M059J (cell line): ENCODE measurements at places on chromosomes 3 and 15. TPM values are rescaled to one million over a fixed set of nuclear protein-coding genes. Genes with fewer than 3 reads are reported as not detected.

DNA sequence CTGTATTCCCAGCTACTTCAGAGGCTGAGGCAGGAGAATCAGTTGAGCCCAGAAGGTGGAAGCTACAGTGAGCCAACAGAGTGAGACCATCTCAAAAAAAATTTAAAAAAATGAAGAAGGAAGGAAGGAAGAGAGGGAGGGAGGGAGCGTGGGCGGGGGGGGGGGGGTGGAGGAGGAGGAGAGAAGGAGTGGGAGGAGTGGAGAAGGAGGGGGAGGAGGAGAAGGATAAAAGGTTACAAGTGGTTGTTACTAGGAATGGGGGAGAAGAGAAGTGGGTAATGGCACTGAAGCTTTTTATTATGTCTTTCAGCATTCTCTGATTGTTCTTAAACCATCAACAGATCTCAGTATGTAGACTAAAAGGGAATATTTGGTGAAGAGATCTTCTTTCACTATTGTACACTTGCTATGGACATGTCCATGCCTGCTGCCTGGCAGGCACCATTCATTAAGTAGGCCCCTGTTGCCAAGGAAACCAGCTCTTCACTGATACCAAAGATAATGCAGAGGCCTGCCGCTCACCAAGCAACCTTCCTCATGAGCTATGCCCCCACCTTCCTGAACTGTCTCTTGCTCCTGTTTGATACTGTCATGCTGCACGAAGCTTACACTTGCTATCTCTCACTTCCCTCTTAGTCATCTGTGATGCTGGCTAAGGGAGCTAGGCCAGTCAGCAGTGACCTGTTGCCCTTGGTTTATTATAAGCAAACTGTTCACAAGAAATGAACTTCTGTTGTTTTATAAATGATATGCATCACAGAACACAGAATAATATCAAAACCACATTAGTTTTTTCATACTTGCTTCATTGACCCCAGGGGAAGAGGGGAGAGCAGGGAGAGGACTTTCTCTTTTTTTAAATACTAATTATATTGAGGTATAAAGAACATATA is 23.1 kb downstream of the EPM2AIP1 start:
- peak; percentile 84 for DNase-seq

GRCh38 chr15:57476533-57476975 is 100.2 kb downstream of the CGNL1 start:
- peak; percentile 64 for DNase-seq

DNA sequence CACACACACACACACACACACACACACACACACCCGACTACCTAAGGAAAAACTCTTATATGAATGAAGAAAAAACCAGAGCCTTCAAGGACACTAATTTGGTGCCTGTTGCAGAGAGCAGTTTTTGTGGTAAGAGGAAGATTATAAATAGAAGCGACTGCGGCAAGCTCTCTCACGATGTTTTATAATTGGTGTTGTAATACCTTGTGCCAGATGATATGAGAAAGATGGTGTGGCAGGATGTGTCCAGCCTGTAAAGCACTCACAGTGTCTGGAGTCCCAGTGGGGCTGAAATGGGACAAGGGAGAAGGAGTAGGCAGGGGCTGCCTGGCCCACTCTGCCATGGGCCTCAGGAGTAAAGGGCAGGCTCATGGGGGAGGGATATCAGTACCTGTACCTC is 839.9 kb downstream of the AGBL1 start:
- DNase-seq, result peak; percentile 18

Gene FOXB1
- total RNA-seq, result not detected in 2 replicates

DNA sequence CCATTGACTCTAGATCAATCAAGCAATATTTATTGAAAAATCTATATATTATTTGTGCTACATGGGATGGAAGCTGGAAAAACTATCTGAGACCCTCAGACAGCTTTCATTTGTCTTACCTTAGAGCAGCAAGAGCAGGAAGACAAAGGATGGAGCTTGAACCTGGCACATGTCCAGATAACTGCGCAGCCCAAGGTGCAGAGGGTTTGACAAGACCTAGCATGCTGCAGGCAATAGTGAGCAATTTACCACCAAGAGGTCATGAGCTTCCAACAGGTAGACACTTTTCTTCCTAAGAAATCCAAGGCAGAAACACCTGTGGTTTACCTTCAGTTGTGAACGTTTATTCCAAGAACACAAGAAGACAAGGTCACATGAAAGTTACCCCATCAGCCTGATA is 214.7 kb upstream of the NECTIN3 start:
- no peak for DNase-seq

Gene LYZL4
- total RNA-seq, result not detected in 2 replicates

- no peak for DNase-seq
Measured at GRCh38 chr3:24364359-24364758, 130.3 kb downstream of the THRB start.

Gene DNAH12
- 0.02 and 0.47 TPM in 2 replicates for total RNA-seq

Gene GASK1A
- total RNA-seq, result 2.6 and 3.4 TPM in 2 replicates

Gene PDZRN3
- 1.7 and 1.9 TPM in 2 replicates for total RNA-seq

DNA sequence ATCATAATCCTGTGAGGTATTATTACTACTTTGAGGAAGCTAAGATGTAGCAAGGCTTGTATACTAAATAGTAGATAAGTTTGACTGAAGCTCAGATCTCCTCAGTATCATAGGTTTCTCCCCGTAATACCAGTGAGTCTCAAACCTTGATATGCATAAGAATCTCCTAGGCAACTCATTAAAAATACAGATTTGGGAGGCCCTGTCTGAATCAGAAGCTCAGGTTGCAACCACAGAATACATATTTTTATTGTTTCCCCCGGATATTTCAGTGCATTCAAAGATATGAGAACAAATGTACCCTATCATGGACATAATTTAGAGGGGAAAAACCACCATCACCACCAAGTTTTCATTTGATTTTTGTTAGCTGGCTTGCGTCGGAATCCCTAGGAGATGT is 242.1 kb upstream of the C2CD4B start:
- no peak for DNase-seq

DNA sequence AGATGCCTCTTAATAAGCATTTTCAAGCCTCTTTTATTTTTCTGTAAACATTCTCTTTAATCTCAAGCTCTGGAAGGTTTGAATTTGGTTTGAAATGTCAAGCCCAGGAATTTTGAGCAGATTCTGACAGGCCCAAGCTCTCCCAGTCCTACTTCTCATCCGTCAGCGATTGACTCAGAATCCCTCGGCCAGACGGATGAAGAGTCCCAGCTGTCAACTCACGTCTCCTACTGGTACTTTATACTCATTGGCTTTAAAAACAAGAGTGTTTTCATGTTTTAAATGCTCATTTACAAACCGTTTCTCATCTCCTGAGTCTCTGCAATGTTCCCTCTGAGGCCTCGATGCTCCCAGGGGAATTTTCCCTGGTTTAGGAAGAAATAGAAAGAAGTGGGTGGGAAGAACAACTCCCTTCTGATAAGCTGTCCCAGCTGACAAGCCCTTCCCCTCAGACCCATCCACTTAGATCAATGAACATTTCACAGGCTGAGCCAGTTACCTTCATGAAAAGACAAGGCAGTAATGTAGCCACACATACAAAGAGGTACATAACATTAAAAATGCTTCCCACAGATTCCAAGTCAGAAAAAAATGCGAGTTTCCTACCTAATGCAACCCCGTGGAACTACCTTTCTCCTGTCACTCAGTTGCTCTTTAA is 478.2 kb upstream of the DPH6 start:
- no peak for DNase-seq

DNA sequence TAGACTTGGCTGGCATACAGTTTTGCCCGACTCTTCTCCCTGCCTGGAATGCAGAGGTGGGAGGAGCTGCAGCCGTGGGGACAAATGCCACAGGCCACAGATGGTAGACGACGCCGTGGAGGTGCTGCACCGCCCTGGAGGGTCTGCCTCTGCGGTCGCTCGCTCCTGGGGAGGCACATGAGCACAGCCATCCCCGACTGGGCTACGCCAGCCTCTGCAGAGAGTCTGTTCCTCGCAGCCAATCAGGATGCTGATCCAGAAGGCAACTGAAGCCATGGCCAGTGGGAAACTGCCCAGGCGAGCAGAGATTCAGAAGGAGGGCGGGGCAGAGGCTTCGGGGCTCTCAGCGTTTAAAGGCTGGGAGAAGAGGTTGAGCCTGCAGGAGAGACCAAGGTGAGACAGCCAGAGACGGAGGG is 11.9 kb upstream of the LRRC15 start:
- DNase-seq, result no peak

DNA sequence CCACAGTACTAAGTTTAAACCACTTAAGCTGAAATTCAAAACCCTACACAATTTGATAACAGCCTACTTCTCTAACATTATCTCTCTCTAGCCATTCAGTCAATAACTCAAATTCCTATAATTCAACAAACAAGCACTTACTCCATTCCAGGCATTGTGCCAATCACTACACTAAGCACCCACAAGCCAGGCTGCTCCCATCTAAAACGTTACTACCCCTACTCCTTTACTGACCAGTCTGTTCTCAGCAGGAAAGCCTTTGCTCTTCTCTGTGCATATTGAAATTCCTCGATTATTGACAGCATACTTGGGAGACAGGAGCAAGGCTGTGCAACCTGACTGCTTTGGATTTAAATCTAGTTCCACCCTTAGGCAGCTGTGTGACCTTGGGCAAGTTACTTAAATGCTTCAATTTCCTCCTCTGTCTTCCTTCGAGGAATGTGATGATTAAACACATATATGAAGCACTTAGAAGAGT is 177.2 kb upstream of the THBS1 start:
- peak; percentile 80 for DNase-seq

- no peak for DNase-seq
Measured at GRCh38 chr15:90698629-90699028, 18.5 kb upstream of the BLM start.

Gene PAQR5
- total RNA-seq, result 1.3 and 3.5 TPM in 2 replicates

Gene CCR2
- 0.12 TPM in 1 of 2 replicates, not detected in the other for total RNA-seq

GRCh38 chr3:122646146-122646988 is 34.3 kb upstream of the PARP14 start:
- peak; percentile 61 for DNase-seq

DNA sequence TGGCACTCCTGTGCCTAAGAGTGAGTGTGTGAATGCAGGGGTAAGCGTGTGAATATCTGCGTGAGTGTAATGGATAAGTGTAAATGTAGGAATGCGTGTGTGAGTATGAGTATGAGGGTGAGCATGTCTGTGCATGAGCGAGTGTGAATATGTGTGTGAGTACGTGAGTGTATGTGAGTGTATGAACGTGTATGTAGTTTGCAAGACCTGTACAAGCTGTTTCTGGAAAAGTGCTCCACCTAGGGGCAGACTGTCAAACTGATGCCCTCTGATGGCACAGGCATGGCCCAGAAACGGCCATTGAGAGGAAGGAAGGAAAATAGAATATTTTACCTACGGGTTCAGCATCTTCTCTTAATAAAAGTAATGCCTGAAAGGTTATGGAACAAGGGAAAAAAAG is 24.4 kb upstream of the FRMD4B start:
- peak; percentile 50 for DNase-seq

Gene DAZL
- total RNA-seq, result not detected in 2 replicates

DNA sequence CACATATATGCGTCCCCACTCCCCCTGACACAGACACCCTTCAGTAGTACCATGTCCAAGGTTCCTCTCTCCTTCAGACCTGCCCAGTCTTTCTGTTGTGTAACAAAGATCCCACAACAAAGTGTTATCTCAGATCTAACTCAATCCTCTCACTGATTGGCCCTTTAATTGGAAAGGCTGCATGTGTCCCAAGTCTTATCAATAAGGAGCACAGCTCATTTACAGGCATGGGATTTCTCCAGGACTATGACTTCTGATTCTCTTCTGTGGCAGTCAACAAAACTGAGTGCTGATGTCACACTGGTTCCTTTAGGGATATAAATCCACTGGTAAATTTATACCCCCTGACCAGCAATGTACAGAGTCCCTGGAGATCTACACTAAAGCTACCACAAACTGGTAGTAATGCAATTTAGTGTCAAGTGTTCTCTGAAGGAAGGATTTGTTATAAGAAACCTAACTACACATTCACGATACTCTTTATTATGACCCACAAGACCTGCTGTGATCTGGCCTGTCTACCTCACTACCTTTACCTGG is 28.1 kb downstream of the CLK3 start:
- DNase-seq, result no peak

- DNase-seq, result no peak
Measured at GRCh38 chr15:35290301-35290721, 205.2 kb upstream of the NANOGP8 start.

Gene GATA2
- total RNA-seq, result 22.7 and 36.3 TPM in 2 replicates

Gene ST8SIA2
- 0.57 and 1.5 TPM in 2 replicates for total RNA-seq

Gene ATP11B
- total RNA-seq, result 33.9 and 47.8 TPM in 2 replicates

DNA sequence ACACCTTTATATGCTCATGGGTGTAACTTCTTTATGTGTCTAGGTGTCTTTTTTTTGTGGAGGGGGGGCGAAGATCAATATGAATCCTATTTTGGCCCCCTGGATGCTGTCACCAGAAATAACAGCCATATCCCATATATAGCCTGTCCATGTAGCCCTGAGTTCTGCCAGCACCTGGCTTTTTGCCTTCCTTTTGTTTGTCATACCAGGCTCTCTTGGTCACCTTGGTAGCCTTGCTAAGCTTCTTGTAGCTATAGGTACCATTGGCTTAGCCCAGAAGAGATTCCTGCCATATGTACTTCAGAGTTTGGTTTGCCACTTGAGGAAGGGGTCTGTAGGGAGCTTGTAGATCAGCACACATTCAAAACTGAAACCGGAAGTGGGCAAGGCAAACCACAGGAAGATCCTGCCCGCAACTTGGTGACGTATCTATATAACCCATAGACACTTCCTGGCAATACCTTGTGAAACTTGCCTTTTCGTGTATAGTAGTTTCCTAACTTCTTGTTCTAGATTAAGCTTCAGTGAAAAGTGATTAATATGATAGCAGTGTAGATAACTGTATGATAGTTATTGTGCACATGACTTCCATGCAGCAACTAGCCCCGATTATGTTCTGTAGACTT is 11.9 kb downstream of the RASA2 start:
- DNase-seq, result no peak

DNA sequence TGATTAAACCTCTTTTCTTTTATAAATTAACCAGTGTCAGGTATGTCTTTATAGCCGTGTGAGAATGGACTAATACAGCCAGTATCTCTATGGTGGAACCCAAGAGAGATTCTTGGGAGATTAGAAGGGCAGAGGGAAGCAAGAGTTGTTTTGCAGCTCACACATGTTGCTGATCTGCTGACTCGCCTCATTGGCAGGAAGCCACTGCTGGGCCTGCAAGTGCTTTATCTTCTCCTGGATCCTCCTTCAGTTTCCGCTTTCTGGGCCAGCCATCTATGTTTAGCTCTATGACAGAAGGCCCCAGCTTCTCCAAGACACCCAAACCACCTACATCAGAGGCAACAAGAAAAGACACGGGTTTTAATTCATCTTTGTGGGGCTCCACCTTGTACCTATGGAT is 23.4 kb upstream of the GALNT15 start:
- DNase-seq, result peak; percentile 76

- DNase-seq, result no peak
Measured at GRCh38 chr15:71757741-71758530, 52.4 kb upstream of the NR2E3 start.

DNA sequence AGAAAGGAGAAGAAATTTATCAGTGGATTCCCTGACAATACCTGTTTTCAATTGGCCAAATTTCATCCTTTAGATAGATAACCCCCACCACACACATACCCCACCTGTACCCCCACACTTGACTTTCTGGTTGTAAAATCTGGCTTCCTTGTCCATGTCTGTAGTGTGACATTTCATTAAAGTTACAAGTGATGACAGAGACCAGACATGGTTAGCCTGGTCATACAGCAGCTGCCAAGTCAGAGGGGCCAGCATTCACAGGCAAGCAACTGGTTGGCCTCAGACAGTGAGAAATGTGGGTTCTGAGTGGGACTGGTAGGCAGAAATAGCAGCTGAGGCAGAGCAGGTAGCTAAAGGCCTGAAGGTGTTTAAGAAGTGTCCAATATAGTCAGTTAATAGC is 238.6 kb upstream of the SOX14 start:
- no peak for DNase-seq

Gene GMNC
- 0.02 and 0.07 TPM in 2 replicates for total RNA-seq
